ENCODE measurements at places on chromosomes 7 and 10.

DNA sequence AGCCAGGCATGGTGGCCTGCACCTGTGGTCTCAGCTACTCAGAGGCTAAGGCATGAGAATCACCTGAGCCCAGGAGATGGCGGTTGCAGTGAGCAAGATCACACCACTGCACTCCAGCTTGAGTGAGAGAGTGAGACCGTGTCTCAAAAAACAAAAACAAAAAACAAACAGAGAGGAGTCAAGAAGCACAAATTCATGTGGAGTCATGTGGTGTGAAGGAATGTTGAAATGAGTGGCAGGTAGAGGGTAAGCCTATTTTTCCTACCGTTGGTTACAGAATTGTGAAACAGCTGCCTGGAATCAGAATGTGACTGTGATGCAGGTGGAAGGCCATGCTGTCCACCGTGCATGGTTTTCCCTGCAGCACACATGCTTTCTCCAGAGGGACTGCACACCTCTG is 23.7 kb upstream of the NUB1 start:
- H3K27ac ChIP-seq, result no peak overlapping the region
- no peak for DNase-seq
- H3K4me3 ChIP-seq, result no peak overlapping the region

- H3K36me3 ChIP-seq, result no peaks in the 10 kb centered on the region
- peak; percentile 89 for DNase-seq
- H3K4me1 ChIP-seq, result peaks cover 75% of the 10 kb centered on the region
- no peaks in the 10 kb centered on the region for H3K27me3 ChIP-seq
Measured at GRCh38 chr10:79244841-79245504, 102.3 kb upstream of the PPIF start.

GRCh38 chr7:129799350-129799955 is 153.3 kb downstream of the UBE2H start:
- peaks cover 4% of the 10 kb centered on the region for H3K4me1 ChIP-seq
- DNase-seq, result no peak
- H3K27ac ChIP-seq, result no peak overlapping the region
- no peaks in the 10 kb centered on the region for H3K27me3 ChIP-seq
- H3K4me3 ChIP-seq, result no peak overlapping the region
- H3K36me3 ChIP-seq, result no peaks in the 10 kb centered on the region

- no peaks in the 10 kb centered on the region for H3K36me3 ChIP-seq
- no peak overlapping the region for H3K27ac ChIP-seq
- H3K4me1 ChIP-seq, result peaks cover 8% of the 10 kb centered on the region
Measured at GRCh38 chr7:42017349-42017986, 219.5 kb downstream of the GLI3 start.

DNA sequence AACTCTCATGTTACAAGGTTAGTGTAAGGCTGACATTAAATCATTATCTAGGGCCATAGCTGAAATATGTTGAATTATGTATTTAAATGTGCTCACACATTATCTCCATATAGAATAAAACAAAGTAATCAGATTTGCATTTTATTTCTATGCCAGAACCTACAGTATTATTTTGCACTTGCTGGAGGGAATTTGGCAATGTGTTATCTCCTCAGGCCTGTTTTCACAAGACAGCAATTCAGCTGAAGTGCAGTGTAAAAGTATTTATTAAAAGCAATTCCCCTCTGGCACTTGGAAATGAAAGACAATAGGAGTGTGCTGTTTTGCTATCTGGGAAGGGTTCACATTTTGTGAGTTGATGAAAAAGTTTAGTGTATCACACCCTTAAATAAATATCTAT is 276.3 kb downstream of the DNAJB9 start:
- H3K27me3 ChIP-seq, result no peaks in the 10 kb centered on the region
- no peak overlapping the region for H3K4me3 ChIP-seq
- no peak overlapping the region for H3K27ac ChIP-seq
- H3K4me1 ChIP-seq, result no peaks in the 10 kb centered on the region
- no peak for DNase-seq

GRCh38 chr7:90596671-90597562 is 796 bp downstream of the CDK14 start:
- DNase-seq, result peak; percentile 61
- no peaks in the 10 kb centered on the region for H3K27me3 ChIP-seq
- H3K4me1 ChIP-seq, result peaks cover 52% of the 10 kb centered on the region
- H3K4me3 ChIP-seq, result peak overlapping the region; percentile 88
- H3K36me3 ChIP-seq, result no peaks in the 10 kb centered on the region

DNA sequence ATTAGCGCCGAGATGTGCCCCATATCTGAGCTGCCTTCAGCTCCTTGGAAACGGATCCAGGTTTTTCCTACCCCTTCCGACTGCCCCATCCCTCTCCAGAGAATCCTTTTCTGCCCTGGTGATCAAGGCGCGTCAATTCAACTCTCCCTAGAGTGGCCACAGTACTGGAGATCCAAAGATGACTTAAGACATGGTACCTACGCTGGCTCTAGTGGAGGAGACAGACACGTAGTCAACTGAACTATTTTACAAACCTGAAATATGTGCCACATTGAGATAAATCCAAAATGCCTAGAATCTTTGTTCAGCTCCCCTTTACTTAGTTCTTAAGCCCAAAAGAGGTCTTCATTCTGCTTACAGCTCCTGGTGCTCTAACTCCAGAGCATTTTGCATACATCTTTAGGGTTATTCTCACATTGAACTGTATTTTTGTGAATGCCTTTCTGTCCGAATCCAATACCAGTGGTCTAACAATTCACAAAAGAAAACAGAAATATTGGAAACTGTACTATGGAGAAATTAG is 444 bp upstream of the TNPO3 start:
- no peak for DNase-seq
- no peaks in the 10 kb centered on the region for H3K27me3 ChIP-seq
- H3K27ac ChIP-seq, result peak overlapping the region; percentile 91

DNA sequence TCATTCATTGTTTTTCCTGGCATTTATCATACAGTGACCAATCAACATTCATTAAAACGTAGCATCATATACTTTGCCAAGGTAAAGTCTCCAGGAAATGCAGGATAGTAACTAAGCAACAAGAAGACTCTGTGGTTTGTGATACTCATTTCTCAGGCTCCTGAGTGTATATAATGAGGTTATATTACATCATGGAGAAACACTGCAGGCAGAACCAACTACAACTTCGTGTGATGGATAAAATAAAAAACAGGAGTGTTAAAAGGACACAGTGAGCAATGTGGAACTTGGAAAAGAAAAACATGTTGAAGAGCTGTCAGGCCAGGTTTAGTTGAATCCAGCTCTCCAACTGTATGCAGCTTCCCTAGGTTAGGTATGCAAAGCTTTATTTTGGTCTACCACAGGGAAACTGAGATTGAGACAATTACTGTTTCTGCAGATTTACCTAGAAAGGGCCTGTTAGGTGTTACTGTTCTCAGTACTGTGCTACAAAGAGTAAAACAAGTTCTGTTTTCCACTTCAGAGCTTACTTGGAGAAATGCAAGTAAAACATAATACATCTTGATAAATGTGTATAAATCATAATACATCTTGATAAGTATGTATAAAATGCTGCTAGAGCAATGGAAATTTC is 7.8 kb upstream of the CCNY start:
- no peaks in the 10 kb centered on the region for H3K36me3 ChIP-seq
- no peaks in the 10 kb centered on the region for H3K4me1 ChIP-seq
- H3K27me3 ChIP-seq, result no peaks in the 10 kb centered on the region
- no peak for DNase-seq

GRCh38 chr7:12458520-12459131 is 55.0 kb upstream of the VWDE start:
- no peaks in the 10 kb centered on the region for H3K27me3 ChIP-seq
- H3K4me3 ChIP-seq, result no peak overlapping the region

- H3K36me3 ChIP-seq, result no peaks in the 10 kb centered on the region
- no peak overlapping the region for H3K27ac ChIP-seq
- H3K27me3 ChIP-seq, result no peaks in the 10 kb centered on the region
- DNase-seq, result no peak
- no peaks in the 10 kb centered on the region for H3K4me1 ChIP-seq
- no peak overlapping the region for H3K4me3 ChIP-seq
Measured at GRCh38 chr7:66359656-66360211, 154.6 kb downstream of the TPST1 start.

GRCh38 chr10:43644252-43644651 is 4.4 kb downstream of the ZNF32 start:
- peaks cover 13% of the 10 kb centered on the region for H3K4me1 ChIP-seq
- no peak overlapping the region for H3K4me3 ChIP-seq
- peak; percentile 48 for DNase-seq
- no peaks in the 10 kb centered on the region for H3K27me3 ChIP-seq
- H3K27ac ChIP-seq, result no peak overlapping the region

GRCh38 chr10:110695539-110695886 is 51.4 kb downstream of the RBM20 start:
- no peaks in the 10 kb centered on the region for H3K4me1 ChIP-seq
- H3K27me3 ChIP-seq, result 0 out of 2 replicates have a peak, but pooled peaks cover 2% of the 10 kb centered on the region
- H3K27ac ChIP-seq, result no peak overlapping the region
- DNase-seq, result no peak
- no peaks in the 10 kb centered on the region for H3K36me3 ChIP-seq
- H3K4me3 ChIP-seq, result no peak overlapping the region

DNA sequence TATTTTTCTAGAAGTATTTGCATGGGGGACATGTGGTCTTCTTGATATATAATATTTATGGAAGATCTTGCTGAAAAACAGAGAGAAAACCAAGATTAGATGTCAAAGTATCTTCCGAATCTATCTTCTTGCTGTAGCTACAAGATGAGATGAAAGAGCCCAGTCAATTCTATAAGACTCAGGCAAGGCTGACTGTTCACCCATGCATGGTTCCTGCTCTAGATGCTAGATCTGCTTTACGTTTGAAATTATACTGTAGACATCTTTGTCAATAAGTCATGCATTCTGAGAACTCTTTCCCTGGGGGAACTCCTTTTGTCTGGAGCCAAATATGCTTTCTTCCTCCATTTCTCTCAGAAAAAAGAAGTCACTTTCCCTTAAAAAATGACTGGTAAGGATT is 1292.0 kb downstream of the XPNPEP1 start:
- H3K4me3 ChIP-seq, result no peak overlapping the region
- no peaks in the 10 kb centered on the region for H3K27me3 ChIP-seq
- H3K36me3 ChIP-seq, result no peaks in the 10 kb centered on the region
- no peak for DNase-seq

GRCh38 chr10:119119400-119119799 is 15.5 kb downstream of the DENND10 start:
- peaks cover 7% of the 10 kb centered on the region for H3K4me1 ChIP-seq
- H3K4me3 ChIP-seq, result no peak overlapping the region
- H3K27ac ChIP-seq, result no peak overlapping the region
- DNase-seq, result no peak
- H3K36me3 ChIP-seq, result peaks cover 13% of the 10 kb centered on the region

DNA sequence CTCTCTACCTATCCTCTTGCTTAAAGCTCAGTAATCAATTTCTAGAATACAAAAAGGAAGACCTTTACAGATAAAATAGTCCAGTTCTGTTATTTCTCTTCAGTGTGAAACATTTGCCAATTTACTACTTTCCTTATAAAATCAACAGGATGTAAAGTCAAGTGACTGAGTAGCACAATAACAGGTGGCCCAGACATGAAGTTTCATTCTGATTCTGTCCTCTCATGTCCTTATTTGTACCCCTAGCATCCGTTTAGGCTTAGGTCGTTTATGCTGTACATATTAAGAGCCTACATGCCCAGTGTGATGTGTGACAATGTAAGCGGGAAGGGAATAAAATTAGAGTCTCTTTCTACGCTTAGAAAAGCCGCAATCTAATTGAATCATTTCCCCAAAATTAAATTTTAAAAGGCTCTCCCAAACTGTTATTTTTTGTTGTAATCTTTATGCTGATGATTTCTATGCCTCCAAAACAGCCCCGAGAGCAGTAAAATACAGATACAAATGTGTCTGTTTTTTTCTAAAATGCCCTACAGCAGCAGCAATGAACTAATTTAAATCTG is 29.1 kb downstream of the EPC1 start:
- no peaks in the 10 kb centered on the region for H3K27me3 ChIP-seq
- peaks cover 25% of the 10 kb centered on the region for H3K4me1 ChIP-seq
- DNase-seq, result no peak
- no peak overlapping the region for H3K27ac ChIP-seq
- no peaks in the 10 kb centered on the region for H3K36me3 ChIP-seq
- no peak overlapping the region for H3K4me3 ChIP-seq

DNA sequence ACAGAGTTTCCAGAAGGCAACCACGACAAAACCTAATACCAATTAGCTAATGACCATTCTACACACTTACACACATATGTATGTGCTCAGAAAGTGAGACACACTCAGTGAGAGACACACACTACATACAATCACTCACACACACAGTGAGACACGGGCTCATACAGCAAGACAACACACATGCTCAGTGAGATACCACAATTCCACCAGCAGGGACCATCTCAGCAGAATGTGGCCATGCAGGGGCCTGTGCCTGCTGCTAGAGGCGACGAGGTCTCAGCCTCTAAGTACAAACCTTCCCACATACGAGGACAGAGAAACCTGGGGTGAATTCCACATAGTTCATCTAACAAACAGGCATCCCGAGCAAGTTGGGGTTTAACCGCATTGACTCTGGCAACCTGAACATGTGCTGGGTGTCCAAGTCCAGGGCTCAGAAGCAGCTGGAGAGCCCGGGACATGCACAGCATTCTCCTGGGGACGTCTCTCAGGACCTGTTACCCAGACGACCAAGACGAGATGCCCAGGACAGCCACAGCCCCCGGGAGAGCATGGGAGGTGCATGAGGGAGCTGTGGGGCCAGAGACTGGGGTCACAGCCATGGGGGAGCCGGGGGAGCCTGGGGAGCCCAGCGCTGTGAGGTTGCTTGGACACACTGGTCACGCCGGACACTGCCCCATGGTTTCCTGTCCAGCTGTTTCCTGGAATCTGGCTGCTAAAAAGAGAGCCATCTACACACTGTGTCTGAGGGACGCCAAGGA is 523.6 kb downstream of the PTPRN2 start:
- no peak overlapping the region for H3K27ac ChIP-seq
- H3K36me3 ChIP-seq, result no peaks in the 10 kb centered on the region
- no peaks in the 10 kb centered on the region for H3K27me3 ChIP-seq
- no peaks in the 10 kb centered on the region for H3K4me1 ChIP-seq

DNA sequence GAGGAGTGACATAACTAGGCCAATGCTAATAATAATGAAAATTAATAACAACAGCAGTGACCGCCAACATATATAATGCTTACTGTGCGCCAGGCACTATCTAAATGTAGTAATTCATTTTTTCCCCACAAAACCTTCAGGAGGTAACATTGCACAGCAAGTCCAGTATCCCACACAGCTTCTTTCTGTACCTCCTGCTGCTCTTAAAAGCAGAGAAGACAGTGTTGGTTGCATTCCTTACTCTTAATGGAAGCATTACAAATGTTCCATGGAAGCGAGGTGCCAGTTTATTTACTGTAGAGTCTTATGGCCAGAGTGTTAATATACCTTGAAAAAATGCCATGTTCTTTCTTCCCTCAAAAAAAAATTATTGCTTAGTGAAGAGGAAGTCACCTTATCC is 168.2 kb downstream of the LRRC4 start:
- H3K36me3 ChIP-seq, result no peaks in the 10 kb centered on the region
- no peak overlapping the region for H3K27ac ChIP-seq
- H3K27me3 ChIP-seq, result no peaks in the 10 kb centered on the region
